Urinary bladder (tissue), 4 donors: ENCODE measurements at places on chromosomes 1 and 21. TPM values are rescaled to one million over a fixed set of nuclear protein-coding genes. Genes with fewer than 3 reads are reported as not detected.

Gene CLCA1
- not detected for total RNA-seq

Gene PAQR6
- 0.79 TPM for total RNA-seq

DNA sequence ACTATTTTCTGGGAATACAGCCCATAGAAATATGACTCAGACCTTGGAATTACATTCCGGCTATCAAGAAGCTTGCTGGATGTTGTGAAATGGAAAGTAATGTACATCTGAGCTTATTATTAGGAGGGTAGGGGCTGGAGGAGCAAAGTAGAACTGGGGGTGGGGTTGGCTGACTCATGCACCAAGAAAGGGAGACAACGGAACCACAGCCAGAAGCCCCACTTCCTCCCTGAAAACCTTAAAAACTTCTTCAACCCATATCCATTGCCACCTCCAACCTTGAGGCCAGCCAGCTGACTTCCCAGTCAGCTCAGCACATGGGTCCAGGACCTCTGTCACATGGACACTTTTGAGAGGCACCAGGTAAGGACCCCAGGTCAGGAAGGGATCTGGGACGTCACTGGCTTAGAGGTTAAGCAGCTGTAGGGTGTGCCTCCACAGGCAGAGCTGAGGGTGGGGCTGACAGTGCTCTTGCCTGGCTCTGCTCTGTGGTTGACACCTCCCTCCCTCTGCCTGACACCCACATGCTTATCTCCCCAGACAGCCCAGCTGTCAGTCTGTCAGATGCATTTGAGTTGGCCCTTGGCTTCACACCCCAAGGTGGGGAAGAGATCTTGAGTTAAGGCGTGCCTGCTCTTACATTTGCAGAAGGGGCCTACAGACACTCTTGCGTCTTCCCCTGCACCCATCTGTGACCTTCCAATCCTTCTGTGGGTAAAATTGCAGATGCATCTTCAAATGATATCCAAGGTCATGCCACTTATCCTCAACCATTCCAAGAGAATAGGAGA, 5.7 kb upstream of the ZNF683 start:
- no peak for DNase-seq

DNA sequence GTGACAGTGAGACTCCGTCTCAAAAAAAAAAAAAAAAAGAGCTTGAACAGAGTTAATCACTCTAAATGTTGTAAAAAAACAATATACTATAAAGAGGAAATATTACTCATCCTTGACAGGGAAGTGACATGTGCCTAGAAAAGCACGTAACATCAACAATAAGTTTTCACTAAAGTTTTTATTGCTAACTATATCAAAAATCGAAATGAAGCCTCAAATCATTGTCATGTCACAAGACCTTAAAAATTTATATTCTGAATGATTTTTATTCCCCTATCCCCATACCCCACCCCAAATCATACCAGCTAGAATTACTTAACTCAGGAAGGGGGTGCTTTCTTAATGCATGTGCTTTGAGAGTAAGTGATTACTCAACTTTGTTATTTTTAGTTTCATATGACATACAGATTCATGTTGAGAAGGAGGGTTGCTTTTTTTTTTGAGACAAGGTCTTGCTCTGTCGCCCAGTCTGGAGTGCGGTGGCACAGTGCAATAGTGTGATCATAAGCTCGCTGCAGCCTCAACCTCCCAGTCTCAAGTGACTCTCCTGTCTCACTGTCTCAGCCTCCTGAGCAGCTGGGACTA, 53.6 kb upstream of the MUTYH start:
- DNase-seq: no peak

DNA sequence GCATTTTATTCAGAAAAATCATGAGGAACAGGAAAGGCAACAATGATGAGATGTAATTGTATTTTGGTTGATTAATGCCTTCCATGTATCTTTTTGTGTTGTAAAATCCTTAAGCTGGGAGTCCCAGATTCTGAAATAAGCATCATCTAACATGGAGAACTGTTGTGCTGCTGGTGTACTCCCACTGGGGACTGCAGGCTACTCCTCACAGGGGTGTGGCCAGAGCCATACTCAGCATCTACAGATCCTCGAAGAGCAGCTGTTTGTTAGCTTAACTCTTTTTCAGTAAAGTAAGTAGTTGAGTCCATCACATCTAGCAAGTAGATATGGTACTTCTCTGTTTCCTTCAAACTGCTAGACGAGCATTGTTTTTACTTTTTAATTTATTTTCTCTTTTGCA, 358.0 kb downstream of the BRINP3 start:
- no peak for DNase-seq

DNA sequence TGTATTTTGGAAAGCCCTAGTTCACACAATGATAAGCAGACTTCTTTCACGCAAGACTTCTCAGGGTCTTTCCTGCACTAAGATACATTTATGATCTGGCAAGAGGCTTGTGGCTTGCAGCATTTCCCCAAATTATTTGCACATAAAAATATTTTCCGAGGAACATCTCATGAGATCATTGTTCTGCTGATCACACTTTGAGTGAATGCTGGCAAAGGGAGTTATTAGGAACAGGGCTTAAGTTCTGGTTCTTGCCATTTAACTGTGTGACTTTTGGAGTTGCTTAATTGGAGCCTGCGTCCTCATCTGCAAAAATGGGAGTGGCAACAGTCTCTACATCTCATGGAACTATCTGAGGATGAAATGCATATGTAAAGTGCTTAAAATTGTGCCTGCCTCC, 50.2 kb downstream of the GADD45A start:
- no peak for DNase-seq

Gene ESPN
- 0.58 TPM for total RNA-seq

Gene CTSE
- 0.26 TPM for total RNA-seq

DNA sequence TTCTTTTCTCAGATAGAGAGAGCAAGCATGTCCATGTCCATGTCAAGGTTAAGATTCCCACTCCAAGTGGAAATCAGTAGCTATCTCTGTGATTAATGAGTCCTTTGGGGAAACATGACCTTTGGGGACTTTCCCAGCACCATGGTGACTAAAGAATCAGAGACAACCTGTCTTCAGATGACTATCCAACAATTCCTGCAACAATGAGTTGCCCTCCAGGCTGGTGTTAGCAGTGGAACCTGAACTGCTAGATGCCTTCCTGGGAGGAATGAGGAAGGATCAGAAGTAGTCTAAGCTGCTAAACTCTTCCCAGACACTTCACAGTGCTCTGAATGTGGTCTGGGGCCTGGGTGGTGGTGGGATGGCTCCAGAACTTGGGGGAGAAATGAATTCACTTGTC, 6.5 kb downstream of the S100A9 start:
- no peak for DNase-seq

GRCh38 chr1:174818951-174819350, 180.8 kb upstream of the CACYBP start:
- DNase-seq: no peak

DNA sequence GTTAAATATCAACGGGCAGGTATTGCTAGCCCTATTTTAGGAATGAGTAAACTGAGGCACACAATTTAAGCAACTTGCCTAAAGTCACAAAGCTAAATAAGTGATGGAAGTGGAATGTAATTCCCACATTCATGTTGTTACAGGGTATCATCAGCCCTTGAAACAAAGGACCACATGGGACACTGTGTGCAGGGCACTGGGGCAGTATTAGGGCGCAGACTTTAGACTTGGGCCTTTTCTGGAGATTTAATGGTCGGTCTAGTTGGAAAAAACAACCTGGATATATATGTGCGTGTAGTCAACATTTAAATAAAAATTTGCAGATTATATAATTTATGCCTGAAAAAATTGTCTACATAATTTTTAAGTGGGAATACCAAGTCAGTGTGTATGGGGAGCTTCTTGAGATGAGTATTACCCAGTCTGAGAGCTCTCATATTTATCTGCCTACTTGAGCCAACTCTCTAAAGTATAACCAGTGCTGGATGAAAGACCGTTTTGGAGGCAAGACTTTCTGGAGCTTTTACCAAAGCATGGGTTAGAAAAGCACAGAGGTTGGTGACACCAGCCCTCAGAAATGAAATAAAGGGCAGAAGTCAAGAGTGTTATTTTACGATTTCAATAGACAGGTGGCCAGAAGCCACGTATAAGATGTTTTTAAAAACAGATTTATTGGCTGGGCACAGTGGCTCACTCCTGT, 1.6 kb downstream of the KDM1A start:
- DNase-seq: no peak

GRCh38 chr1:10634428-10635084, 159.8 kb downstream of the PEX14 start:
- DNase-seq: no peak

- no peak for DNase-seq
Observed at GRCh38 chr1:167987174-167987573, 50.3 kb upstream of the MPC2 start.

- DNase-seq: no peak
Observed at GRCh38 chr1:161890574-161890973, 124.5 kb downstream of the ATF6 start.

DNA sequence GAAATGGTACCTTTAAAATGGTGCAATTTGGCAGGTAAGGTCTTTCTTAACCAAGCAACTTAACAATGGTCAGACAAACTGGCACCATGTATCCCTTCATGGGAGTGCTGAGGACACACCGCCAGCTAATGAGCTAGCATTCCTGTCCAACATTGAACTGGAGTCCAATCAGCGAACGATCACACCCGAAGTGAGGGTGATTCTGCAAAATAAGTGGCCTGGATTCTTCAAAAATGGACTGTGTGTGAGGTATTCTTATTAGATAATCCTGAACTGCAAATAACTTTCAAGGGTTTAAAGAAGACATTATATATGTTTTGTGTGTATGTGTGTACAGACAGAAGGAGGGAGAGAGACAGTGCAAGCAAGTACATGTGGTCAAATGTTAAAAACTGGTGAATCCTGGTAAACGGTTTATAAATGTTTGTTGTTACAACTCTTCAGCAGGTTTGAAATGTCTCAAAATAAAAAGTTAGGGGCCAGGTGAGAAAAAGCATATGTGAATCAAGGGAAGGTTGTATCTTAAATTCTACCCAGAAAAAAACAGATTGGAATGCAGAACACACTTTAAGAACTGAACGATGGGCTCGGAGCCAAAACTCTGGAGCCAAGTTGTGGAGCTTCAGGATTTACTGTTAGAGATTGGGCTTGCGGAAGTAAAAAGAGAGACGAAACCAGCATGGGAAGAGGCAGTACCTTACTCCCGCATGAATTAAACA, 20.9 kb downstream of the GADD45A start:
- DNase-seq: no peak

Gene NBPF1
- 137 TPM for total RNA-seq

- no peak for DNase-seq
Observed at GRCh38 chr1:208420696-208421095, 176.5 kb upstream of the PLXNA2 start.

DNA sequence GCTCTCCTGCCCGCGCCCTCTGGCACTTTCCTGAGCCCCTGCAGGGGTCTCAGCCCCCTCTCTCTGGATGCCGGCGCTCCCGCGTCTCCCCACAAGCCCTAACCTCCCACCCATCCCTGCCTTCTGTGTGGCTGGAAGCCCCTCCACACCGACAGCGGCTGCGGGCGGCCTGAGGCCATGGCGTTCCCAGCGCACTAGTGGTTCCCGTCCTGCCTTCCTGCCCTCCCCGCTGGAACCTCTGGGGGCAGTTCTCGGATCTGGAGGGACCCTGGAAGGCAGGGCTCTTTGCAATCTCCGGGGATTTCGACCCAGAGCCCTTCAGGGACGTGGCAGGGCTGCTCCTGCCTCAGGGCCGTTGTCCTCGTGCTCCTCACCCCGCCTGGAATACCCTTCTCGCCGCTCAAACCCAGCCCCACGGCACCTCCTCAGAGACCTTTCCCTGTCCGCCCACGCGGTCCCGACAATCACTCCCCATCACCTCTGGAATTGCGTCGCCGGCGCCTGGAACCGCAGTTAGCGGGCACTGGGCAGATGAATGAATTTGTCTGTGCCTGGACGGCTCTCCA, 493 bp upstream of the ESPN start:
- DNase-seq: no peak

GRCh38 chr1:215986401-215986800, 419.3 kb downstream of the KCTD3 start:
- DNase-seq: no peak
